Endothelial cell (in vitro differentiated cells): ENCODE measurements at places on chromosomes 4 and X. TPM values are rescaled to one million over a fixed set of nuclear protein-coding genes. Genes with fewer than 3 reads are reported as not detected.

- no peak overlapping the region for H3K27ac ChIP-seq
- H3K36me3 ChIP-seq = no peaks in the 10 kb centered on the region
- H3K4me1 ChIP-seq = peaks cover 18% of the 10 kb centered on the region
- peaks cover 2% of the 10 kb centered on the region for H3K27me3 ChIP-seq
- no peak for DNase-seq
- H3K4me3 ChIP-seq = no peak overlapping the region
These were observed 19.7 kb upstream of the BBS12 start for GRCh38 chr4:122712782-122713181.

- no peaks in the 10 kb centered on the region for H3K36me3 ChIP-seq
- no peaks in the 10 kb centered on the region for H3K4me1 ChIP-seq
- no peak for DNase-seq
- H3K27ac ChIP-seq = no peak overlapping the region
- H3K27me3 ChIP-seq = no peaks in the 10 kb centered on the region
These were observed 240.3 kb upstream of the NDST3 start for GRCh38 chr4:117793845-117794480.

DNA sequence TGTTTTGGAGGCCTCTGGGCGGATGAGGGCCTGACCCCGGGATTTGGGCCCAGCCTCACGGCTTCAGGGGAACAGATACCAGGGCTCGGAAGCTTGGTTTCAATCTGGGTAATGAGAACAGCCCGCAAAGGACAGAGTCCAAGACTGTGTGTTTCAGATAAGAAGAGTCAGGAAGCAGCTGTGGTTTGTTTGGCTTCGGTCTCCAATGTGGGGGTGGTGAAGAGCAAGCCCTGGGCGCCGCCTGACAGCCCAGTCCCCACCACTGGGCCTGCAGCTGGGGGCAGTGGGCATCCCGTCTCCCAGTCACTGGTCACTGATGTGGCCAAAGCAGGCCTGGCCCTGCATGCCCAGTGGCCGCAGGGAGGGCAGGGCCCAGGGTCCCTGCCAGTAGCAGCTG is 9.1 kb downstream of the WFS1 start:
- no peak overlapping the region for H3K4me3 ChIP-seq
- DNase-seq = peak; percentile 32
- H3K27ac ChIP-seq = no peak overlapping the region
- peaks cover 14% of the 10 kb centered on the region for H3K4me1 ChIP-seq

RAI2 gene
- total RNA-seq = 7.0 TPM
